ENCODE measurements at places on chromosomes 3 and 15. TPM values are rescaled to one million over a fixed set of nuclear protein-coding genes. Genes with fewer than 3 reads are reported as not detected.

GRCh38 chr3:114333180-114333922 lies 39.5 kb downstream of the TIGIT start:
- no peak overlapping the region for H3K27ac ChIP-seq
- H3K4me3 ChIP-seq = no peak overlapping the region
- H3K36me3 ChIP-seq = peaks cover 2% of the 10 kb centered on the region

Gene LMAN1L
- not detected for total RNA-seq

DNA sequence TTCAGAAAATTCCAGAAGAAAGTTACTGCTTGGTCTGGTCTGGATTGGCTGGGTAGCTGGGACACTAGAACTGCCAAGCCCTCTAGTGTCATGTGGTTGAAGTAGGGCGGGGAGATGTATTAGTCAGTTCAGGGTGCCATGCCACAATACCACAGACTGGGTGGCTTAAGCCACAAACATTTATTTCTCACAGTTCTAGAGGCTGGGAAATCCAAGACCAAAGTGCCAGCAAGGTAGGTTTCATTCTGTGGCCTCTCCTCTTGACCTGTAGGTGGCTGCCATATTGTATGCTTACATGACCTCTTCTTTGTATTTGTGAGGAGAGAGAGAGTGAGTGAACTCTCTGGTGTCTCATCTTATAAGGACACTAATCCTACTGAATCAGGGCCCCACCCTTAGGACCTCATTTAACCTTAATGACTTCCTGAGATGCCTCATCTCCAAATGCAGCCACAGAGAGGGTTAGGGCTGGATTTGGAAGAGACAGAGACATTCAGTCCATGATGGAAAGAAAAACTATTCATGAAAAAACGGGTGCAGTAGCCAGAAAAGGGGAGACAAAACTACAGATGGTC lies 18.1 kb upstream of the ZSCAN2 start:
- H3K4me3 ChIP-seq = no peak overlapping the region
- no peaks in the 10 kb centered on the region for H3K36me3 ChIP-seq
- no peak for DNase-seq
- no peaks in the 10 kb centered on the region for H3K27me3 ChIP-seq

GRCh38 chr3:104908761-104909160 lies 457.9 kb upstream of the ALCAM start:
- H3K4me1 ChIP-seq = peaks cover 3% of the 10 kb centered on the region
- H3K27ac ChIP-seq = no peak overlapping the region
- no peaks in the 10 kb centered on the region for H3K36me3 ChIP-seq
- no peak overlapping the region for H3K4me3 ChIP-seq
- no peak for DNase-seq

DNA sequence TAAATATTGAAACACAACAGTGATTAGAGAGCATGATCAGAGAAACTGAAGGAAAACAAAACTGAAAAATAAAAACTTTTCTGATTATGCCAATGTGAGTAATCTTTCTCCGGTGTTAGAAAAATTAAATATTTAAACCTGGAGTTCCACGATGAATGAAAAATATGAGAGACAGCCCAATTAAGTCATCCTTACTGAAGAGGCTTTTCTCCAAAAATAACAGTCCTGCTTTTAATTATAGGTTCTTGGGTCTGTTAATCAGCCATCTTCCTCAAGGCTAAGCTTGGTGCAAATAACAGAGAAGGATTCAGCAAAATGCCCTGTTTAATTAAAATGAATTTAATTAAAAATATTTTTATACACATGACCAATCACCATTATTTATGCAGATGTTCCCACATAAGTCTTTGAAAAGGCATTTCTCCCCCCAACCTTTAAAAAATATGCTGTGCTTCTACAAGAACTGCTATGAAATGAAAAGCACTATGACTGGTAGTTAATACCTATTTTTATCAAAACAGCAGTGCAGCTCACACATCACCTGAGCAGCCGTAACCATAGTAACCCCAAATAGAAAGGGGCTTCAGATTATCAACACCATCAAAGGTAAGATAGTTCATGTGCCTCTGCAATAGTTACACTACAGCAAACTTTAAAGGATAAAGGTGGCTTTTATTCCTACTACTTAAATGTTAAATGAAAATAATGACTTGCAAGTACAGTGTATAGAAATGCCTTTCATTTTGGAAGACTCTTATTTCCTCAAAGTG lies 175.7 kb downstream of the SLC9A9 start:
- no peaks in the 10 kb centered on the region for H3K27me3 ChIP-seq
- no peaks in the 10 kb centered on the region for H3K36me3 ChIP-seq
- no peak overlapping the region for H3K27ac ChIP-seq
- no peaks in the 10 kb centered on the region for H3K4me1 ChIP-seq
- DNase-seq = no peak

DNA sequence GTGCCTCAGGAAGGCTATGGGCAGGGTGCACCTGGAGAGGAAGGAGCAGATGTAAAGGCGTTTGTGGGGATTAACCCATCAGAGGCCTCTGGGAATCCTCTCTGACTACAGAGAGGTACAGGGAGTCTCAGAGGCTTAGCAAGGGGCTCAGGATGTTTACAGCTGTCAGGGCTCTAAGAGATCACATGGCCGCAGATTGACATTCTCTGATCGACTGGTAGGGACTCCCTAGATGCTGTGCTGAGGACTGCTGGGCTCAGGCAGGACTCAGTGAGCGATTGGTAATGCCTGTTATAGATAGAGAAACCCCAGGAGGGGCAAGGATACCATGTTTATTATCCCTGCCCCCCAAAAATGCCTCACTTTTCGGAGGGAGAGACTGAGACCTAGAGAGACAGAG lies 103.5 kb downstream of the CORO2B start:
- DNase-seq = no peak
- no peak overlapping the region for H3K4me3 ChIP-seq
- H3K27ac ChIP-seq = no peak overlapping the region
